ENCODE measurements at places on chromosomes 13 and 19.

DNA sequence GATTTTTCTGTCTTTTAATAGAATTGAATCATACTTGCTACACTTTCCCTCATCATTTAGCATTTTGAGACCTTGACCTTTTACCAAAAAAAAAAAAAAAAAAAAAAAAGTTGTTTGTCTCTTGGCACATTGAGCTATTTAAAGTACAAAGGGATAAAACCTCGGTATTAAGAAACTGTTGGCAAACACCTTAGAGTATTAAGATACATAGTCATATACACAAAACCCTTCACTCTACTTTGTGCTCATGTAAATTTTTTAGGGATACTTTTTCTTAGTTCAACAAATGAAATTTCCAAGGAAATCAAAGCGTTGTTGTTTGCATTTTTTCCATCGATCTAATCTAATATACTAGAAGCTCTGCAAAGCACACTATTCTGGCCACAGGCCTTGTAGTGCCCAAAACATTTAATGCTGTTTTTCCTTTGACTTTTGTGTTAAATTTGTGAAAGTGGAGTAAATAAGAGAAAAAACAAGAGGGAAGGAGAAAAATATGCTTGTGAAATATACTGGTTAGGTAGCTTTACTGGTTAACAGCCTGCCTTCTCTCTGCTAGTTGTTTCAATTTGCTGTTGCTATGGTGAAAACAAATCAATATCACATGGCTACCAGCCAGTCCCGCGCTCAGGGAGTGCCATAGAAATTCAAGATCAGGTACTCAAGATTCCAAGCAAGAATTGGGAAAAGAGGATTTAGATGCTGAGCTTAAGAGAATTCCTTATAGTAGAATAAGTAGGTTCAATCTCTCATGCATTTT is 2.6 kb downstream of the MBNL2 start:
- DNase-seq: peak; percentile 80

DNA sequence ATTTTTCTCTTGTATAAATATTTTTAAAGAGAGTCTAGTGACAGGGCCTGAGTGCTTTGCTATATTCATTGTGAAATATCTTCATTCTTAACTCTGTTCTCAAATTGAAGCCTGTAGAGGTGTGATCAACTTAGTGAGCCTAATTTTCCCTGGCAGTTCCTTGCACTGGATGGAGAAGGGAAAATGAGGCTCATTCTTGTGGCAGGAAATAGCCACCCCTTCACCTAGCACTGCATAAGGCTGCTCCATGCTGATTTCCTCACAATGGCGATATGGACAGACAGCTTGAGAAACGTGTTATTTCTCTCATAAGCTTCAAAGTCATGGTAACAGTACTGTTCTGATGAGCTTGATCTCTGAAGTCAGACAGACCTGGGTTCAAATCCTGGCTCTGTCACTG is 146.2 kb downstream of the AKAP11 start:
- no peak for DNase-seq

DNA sequence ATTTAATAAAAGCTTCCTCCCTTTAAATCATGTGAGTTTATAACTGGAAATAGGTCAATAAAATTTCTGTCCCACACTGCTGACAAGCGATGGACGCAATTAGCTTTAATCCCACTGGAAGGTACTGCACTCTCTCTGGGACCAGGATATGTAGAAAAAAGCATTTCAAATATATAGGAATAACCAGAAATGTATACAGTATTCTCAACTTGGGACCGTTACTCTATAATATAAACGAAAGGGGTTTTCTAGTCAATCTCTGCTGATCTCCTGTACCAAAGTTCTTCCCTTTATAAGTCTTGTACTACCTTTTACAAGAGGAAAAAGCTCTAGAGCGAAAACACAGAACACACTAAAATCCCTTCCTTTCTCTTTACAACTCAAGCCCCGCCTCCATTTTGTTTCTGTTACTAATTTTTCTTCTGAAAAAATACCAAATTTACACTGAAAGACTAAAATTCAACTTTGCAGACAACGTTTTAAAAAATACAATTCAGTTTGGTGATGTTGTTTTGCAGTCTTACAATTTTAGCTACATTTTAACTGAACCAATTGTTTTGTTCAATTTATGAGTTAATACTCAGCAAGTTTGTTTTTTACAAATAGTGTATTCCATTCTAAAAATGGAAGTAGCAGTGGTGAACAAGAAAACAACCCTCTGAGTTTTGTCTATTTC is 1.7 kb upstream of the USPL1 start:
- peak; percentile 58 for DNase-seq

DNA sequence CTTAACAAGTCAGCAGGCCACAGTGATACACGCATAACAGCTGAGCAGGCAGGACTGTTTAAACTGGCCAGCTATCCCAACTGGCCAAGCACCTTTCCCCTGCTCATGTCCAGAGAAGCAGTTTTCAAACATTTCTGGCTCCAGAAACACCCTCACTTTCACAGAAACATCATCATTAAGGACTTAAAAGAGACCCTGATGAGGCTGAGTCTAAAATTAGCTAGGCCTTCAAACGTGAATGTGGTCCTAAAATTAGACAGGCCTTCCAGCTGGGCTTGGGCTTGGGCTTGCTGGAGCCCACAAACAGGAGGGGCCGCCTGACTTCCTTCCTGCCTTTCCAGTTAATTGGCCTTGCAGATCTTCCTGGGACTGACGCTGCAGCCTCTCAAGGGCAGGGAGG is 334.2 kb downstream of the DNAJC15 start:
- DNase-seq: no peak

GRCh38 chr13:41563984-41564365 is 106.6 kb downstream of the RGCC start:
- no peak for DNase-seq

Measured in CD4-positive, alpha-beta T cell treated with Interleukin-17A for 1 hour (primary cell).